ENCODE measurements at places on chromosomes 3 and 15. TPM values are rescaled to one million over a fixed set of nuclear protein-coding genes. Genes with fewer than 3 reads are reported as not detected.

Gene TM4SF1
- total RNA-seq = 121 TPM

Gene DLL4
- under 0.01 TPM for total RNA-seq

Gene TLR9
- 0.07 TPM for total RNA-seq

Gene SLC51B
- total RNA-seq = not detected

Gene VPS33B
- 11.4 TPM for total RNA-seq

Gene ITGB5
- total RNA-seq = 155 TPM

Data from nasal cavity respiratory epithelium epithelial cell of viscerocranial mucosa (primary cell).